NCI-H526 (cell line): ENCODE measurements at places on chromosomes 1 and 21.

DNA sequence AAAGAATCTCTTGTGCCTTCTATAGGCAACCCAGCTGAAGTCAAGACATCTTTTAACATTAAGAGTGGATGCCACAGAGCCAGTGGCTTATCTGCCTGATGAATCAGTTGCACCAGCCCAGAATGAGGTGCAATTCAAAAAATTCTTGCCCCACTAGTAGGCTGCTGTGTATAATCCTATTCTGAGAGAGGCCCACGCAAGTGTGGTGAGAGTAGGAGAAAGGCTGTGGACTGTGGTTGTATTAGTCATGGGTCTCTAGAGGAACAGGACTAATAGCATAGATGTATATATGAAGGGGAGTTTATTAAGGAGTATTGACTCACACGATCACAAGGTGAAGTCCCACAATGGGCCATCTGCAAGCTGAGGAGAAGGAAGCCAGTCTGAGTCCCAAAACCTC lies 216.4 kb downstream of the LTN1 start:
- DNase-seq, result no peak

GRCh38 chr1:28313702-28314546 lies 14.9 kb upstream of the MED18 start:
- DNase-seq, result no peak

GRCh38 chr1:168362991-168363390 lies 82.3 kb downstream of the TBX19 start:
- DNase-seq, result no peak

- DNase-seq, result peak; percentile 11
Observed at GRCh38 chr1:55848906-55849305, 633.7 kb upstream of the USP24 start.

DNA sequence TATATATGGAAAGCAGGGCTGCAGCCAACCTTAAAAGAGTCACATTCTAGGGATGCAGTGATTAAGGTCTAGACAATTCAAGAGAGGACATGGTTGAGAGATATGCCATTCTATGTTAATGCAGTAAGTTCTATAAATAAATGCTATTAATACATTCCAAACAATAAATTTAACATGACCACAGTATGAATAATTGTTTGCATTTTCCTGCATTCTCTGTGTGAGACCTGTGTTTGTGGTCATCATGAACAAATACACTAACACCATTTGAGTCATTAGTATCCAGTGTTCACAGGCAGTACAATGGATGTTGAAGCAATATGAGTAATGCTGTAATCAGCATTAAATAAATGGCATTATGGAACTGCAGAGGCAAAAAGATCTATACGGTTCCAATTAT lies 5.5 kb upstream of the ZRANB2 start:
- no peak for DNase-seq

- no peak for DNase-seq
Observed at GRCh38 chr1:232728507-232729263, 76.5 kb upstream of the MAP10 start.

GRCh38 chr1:84122780-84123382 lies 21.2 kb upstream of the PRKACB start:
- peak; percentile 60 for DNase-seq

GRCh38 chr21:38858812-38859205 lies 53.1 kb downstream of the ETS2 start:
- DNase-seq, result no peak

- DNase-seq, result peak; percentile 72
Observed at GRCh38 chr1:42739753-42740700, at the start of gene CLDN19. Gene CLDN19, minus strand, starts transcription at chr1:42740236. Its CDS starts 173 bp downstream, at chr1:42740063.

DNA sequence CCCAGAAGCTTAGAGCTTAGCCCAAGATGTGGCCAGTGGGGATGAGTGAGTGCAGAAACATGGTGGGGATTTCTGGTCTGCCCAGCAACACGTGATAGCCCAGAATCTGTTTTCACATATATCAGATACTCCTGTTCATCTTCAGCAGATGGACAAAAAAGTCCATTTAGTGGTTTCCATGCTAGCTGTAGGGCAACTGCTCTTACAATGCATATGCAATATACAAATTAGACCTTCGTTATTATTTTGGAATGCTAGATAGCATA lies 96.9 kb upstream of the SGIP1 start:
- peak; percentile 54 for DNase-seq

DNA sequence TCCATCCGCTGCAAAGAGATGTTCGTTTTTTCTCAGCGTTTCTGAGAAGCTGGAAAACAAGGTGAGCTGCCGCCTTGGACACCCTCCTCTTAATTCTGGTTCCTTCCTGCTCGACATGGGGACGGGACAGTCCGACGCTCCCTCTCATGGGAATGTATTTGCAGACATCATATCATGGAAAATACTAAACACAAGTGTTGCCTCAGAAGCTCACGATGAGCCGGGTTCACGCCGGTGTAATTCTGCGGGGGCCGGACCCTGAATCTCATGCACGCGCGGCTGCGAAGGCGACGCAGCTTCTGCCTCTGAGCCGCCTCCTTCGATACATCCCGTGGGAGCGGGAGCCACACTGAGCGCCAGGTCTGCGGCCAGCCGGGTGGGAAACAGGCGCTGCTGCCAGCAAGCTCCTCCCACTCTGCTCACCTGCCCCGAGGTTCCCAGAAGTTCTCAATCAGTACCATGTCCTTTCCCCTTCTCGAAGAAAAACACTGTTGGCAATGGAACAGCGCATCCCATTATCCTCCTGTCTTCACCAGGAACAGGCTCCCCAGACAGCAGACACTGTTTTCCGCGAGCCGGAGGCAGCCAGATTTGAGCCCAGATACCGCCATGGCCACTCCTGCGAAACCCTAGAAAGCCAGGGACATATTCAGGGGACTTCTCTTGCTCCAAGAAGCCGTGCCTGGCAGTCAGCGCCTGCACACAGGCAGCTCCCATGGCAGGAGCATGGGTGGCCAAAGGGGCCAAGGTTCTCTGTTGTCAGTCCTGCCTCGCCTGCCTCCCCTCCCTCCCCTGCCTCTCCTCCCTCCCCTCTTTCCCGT lies 98.0 kb downstream of the WDR4 start:
- peak; percentile 63 for DNase-seq

DNA sequence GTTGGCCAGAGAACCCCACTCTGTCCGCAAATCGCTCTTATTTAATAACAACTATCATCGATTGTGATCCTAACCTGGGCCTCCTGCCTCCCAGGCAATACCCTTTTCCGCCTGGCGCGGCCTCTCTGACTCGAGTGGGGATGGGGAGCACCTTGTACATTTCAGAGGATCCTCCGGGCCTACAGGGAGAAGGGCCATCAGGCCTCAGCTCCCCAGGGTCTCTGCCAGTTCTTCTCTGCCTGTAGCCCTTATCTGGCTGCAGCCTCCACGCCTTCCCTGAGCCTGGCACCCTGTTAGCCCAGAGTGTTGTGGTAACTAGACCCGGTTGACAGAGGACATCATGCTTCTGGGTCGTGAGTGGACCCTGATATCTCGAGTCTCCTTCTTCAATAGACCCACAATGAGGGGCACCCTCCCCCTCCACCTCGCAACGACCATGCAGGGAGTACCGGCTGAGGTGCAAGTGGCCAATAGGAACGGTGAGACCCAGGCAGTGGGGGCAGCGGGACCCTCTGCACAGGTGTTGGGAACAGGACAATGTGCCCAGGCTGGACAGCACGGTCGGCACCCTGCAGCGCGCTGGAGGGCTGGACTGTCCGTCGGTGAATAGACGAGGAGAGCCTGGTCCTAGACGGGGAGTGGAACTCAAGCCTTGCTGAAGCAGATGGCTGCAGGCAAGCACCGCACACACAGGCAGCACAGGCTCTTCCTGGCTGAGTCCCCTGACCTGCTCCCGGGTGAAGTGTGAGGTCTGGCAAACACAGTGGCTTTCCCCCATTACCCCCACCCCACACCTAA lies 7.1 kb upstream of the CRYBG2 start:
- DNase-seq, result no peak

DNA sequence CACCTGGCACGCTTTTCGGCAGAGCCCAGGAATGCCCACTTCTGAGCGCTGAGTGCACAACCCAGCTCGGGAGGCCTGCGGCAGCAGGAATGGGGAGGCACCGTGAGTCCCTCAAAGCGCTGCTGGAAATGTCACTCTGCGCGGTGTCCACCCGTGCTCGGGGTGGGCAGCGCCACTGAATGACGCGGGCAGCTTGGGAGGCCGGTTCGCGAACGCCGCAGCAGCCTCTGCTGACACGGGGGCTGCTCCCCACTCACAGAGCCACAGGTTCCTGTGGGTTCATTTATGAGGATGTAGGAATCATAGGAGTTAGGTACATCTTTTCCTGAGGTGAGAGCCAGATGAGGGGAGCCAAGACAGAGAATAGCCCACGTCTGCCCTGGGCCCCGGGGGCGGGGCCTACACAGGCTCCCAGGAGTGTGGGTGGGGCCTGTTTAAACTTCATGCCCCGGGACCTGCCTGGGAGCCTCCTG lies 146.7 kb upstream of the COL6A1 start:
- DNase-seq, result no peak

DNA sequence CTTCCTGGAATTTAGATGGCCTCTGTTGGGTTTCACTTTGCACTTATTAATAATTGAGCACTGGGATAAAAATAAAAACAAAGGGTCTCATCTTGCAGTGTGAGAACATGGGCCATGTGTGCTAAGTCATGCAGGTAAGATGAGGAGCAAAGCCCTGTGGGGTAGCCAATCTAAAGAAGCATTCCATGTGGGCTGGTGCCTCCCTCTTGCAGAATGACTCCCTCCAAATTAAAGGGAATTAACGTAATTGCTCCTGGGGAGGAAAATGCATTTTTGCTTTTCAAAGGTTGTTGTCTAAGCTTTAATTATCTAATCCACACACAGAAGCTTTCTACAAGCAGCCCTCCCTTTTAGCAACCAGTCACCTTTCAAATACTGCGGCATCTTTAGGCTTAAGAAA lies 69.8 kb downstream of the CDC14A start:
- DNase-seq, result no peak

GRCh38 chr1:232571523-232571922 lies 58.4 kb downstream of the SIPA1L2 start:
- no peak for DNase-seq

DNA sequence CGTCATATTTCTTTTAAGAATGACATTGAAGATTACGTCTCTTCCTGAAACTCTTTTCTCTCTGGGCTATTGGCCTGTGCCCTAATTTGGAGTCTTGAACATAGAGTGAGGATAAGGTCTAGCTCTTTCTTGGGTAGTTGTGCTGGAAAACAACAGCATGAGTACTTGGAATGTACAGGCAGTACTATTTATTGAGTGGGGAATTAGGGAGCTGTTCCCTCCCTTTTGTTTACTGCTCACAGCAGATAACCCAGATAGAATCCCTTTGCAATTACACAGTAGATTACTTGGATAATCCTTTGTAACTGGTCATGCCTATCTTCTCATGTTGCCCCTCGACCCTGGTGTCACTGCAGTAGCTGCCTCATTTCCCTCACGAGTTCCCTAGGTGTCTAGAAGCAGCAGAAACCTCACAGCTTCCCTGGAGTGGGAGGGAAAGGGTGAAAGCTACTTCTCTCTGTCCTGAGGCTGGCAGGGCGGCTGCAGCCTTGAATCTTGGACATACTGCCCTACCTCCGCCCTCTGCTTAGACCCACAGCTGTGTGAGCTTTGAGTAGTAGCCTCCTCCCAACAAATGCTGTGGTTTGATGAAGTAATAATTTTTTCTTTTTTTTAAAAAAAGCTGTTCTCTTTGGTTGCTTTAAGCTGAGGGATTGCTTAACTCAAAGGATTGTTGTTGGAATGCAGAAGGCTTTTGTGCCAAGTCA lies 70.6 kb downstream of the FGGY start:
- no peak for DNase-seq

- DNase-seq, result no peak
Observed at GRCh38 chr1:232127190-232127589, 500.6 kb downstream of the DISC1 start.

GRCh38 chr1:17984583-17984982 lies 123.0 kb upstream of the IGSF21 start:
- DNase-seq, result no peak

DNA sequence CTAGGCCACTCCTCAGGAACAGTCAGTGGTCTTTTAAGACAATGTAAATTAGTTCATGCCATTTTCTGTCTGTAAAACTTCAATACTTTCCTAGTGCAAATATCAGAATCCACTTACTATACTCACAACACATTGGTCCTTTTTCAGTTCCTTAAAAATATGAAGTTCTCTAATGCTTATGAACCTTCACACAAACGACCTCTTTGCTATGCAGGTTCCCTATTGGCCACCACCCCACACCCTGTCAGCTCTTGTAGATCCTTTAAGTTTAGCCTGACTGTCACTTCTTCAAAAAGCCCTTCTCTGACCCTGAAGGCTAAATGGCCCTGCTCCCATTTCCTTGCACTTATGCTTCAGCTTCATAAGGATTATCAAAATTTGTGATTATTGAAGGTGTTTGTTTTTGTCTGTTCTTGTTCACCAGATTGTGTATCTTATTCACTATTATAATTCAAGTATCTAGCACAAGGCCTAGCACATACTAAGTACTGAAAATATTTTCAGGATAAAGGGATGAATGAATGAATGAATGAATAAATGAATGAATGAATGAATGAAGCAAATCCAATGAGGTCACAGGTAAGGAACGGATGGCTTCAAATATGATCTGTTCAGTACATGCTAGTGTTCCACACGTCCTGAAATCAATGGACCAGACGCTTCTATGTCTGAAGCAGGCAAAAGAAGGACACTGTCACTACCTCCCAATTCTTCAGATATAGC lies 373.9 kb downstream of the VAV3 start:
- no peak for DNase-seq

DNA sequence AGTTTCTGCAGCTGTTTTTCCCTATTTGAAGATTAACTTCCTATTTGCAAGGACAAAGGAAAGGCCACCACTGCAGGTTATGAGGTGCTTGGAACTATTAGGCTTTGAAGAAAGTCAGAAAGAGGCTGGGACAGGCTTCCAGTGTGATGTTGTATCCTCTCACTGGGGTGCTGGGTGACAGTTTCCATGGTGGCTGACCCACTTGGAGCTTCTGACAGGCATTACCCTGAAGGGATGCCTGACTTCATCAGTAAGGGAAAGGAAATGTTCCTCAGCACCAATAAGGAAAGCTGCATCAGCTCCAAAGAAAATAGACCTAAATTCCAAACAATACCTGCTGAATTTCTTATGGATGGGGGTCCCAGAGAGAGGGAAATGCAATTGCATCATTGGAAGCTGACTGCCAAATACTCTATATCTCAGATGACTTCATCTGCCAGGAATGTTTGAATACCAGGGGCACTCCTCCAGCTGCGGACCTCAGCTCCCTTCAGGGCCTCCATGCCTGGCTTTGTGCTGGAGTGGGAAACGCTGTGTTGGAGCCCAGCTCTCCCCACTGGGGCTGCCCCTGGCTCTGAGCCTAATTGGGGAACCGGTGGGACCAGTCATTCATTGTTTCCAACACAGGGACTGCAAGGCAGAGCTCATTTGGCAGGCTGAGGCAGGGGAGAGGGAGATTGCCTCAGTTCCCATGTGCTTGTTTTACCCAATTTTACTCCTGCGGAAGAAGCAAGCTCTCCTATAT lies 76.6 kb downstream of the RGL1 start:
- no peak for DNase-seq

DNA sequence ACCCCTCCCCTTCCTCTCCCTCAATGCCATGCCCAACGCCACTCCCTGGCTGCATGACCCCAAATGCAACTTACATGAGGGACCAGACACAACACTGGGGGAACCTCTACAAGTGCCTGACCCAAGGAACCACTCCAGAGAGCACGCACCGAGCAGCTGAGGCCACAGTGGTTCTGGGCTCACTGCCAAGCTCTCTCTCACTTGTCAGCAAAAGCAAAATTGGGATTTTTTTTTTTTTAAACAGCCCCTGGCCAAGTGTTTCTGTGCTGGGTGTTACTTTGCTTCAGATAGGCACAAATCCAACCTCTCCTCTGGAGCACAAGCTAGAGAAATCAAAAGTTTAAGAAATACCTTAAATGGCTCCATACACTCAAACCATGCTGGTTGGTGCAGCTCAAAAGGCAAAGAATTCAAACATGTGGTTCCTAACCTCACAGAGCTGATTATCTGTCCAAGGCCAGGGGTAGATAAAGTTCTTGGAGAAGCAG lies 363.0 kb downstream of the SETD4 start:
- no peak for DNase-seq
